ENCODE measurements at places on chromosomes 11 and 22.

DNA sequence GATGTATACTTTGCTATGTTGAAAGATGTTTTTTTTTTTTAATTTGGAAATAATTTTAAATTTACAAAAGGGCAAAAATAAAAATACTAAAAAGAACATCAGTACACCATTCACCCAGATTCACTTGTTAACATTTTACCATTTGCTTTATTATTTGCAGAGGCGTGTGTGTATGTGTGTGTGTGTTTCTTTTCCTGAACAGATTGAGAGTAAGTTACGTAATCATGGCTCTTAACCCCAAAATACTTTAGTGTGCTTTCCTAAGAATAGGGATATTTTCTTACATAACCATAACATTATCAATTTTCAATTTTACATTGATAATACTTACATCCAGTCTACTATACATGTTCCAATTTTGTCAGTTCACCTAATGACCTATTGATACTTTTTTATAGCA is 91.5 kb upstream of the HORMAD2 start:
- DNase-seq = no peak

- DNase-seq = no peak
These were observed 8.3 kb upstream of the DCHS1 start for GRCh38 chr11:6663794-6664469.

DNA sequence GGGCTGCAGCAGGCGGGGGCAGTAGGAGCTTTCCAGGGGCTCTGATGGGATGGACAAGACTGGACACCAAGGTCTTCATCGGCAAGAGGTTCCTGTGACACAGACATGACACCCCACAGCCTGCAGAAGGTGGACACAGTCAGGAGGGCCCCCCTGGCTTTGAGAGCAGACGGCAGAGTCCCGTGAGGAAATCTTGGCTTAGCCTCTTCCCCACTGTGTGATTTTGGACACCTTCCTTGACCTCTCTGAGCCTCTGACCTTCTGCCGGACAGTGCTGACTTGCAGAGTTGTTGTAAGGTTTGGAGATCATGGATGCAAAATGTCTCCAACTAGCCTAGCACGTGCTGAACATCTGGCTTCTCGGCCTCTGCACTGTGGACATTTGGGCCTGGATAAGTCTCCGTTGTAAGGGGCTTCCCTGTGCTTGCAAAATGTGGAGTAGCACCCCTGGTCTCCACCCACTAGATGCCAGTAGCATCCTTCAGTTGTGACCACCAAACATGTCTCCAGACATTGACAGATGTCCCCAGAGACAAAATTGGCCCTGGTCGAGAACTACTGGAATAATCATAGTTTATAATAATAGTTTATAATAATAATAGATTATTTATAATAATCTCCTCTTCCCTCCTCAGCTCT is 54.6 kb downstream of the MCM5 start:
- DNase-seq = no peak

- no peak for DNase-seq
These were observed 12.1 kb downstream of the DUSP18 start for GRCh38 chr22:30655532-30655931.

DNA sequence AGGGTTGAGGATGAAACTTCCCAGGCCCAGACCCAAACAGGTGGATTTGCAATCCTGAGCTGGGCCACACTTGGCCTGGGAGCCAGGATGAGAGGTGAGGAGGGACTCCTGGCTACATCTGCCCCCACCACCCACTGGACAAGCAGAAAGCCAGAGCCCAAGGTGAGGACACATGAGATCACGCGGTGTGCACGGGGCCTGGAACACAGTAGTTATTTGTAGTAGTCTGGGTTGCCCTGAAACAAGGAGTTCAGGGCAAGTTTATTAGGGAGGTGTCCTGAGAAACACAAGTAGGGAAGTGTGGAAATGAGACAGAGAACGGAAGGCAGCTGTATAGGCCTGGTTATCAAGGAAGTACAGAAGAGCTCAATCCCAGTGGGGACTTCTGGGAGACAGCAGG is 647 bp upstream of the SEC14L6 start:
- DNase-seq = no peak

DNA sequence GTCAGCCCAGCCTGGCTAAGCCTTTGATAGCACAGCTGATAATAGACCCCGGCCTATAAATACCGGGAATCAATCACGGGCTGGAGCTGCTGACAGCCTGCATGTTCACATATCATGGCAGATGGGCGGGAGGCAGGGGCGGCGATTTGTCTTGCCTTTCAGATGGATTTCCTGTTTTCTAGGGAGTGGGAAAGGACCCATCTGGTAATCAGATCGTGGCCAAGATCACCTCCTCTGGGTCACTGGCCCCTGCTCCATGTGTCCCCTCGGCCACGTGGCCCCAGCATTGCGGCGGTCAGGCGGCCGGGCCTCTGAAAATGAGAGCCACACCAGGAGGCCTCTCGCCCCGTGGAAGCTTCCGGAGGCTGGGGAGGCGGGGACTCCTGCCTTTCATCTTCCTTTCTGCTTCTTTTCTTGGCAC is 36.6 kb downstream of the SMIM38 start:
- no peak for DNase-seq

DNA sequence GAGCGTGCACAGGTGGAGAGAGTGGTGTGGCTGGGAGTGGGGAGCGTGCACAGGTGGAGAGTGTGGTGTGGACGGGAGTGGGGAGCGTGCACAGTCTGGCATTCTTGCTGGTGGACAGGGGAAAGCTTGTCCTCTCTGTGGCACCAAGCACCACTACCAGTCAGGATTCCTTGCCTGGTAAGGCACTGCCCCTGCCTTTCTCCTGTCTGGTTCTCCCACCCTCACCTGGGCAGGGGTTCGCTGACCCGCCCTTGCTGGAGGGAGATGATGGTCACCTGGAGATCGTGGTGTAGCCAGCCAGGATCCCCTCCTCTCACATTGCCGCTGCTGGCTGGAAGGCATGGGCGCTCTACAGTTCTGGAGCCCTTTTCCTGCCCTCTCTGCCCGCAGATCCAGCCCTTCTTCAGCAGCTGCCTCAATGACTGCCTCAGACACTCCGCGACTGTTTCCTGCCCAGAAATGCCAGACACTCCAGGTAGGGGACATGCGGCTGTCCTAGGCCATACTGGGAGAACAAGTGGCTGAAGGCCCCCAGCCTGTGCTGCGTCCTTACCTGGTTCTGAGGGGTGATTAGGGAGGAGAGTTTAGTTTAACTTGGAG is 16.7 kb downstream of the TMEM121B start:
- DNase-seq = no peak

DNA sequence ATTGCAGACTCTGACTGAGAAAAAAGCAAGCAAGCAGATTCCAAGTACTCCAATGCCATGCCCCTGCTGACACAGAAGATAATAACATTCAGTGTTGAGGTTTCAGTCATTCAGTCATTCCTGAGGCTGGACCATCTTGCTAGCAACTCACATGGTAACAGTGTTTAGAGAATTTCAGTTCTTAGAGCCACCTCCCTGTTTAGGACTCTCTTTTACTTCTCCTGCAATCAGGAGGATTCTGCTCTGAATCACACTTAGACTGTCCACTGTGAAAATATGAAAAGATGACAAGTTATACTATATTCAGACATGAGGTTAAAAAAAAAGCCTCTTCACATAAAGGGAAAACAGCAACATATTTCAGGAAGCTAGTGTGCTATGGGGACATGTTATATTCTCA is 183.9 kb upstream of the CTSC start:
- DNase-seq = no peak

DNA sequence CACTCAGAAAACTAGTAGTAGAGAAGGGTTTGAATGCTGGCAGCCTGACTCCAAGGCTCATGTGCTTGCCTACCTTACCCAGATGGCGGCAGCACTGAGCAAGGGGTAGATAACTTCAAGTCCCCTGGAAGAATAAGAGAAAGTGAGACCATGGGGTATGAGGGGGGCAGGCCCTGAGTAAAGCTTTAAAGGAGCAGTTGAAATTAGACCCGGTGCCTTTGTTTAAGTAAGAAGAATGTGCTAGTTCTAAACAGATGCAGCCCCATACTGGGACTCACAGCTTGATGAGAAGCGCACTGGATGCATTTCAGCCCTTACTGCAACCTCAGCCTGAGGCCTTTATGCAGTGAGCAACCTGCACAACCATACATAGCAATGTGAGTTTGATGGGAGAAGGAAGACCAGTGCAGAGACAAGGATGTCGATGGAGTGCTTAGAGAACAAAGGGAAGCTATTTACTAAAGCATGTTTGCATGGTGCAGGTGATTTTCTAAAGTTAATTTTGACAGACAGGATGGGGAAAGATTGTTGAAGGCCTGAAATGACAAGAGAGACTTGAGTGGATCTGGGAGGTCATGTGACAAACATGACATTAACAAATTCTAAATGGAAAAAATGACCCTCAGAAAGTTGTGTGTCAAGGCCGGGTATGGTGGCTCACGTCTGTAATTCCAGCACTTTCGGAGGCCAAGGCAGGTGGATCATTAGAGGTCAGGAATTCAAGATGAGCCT is 27.1 kb upstream of the TMA7B start:
- no peak for DNase-seq

- DNase-seq = no peak
These were observed 404.6 kb downstream of the OPCML start for GRCh38 chr11:133127741-133128140.

GRCh38 chr11:27703481-27703880 is 3.2 kb upstream of the BDNF start:
- no peak for DNase-seq

DNA sequence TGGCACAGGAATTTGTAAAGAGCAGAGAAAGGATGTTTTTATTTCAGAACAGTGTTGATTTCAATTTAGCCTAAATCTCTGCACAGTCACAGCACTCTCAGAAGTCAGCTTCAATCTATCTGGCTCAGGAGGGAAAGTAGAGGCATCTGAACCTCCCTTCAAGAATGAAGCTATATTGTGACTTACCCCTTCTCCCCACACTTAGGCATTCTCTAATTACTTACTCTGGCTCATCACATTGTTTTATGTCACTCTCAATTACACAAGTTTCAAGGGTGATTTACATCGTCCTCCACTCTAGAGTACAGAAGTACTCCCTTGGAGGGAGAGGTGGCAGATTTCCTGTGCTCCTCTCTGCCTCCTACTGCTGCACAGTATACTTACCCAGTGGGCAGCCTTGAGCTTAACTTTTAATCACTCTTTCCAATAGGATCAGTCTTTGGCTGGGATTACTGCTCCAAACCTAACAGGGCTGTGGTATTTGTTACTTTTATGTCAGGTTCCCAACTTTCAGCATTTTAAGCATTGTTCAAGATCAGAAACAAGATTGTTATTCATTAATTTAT is 211.4 kb downstream of the AASDHPPT start:
- no peak for DNase-seq

DNA sequence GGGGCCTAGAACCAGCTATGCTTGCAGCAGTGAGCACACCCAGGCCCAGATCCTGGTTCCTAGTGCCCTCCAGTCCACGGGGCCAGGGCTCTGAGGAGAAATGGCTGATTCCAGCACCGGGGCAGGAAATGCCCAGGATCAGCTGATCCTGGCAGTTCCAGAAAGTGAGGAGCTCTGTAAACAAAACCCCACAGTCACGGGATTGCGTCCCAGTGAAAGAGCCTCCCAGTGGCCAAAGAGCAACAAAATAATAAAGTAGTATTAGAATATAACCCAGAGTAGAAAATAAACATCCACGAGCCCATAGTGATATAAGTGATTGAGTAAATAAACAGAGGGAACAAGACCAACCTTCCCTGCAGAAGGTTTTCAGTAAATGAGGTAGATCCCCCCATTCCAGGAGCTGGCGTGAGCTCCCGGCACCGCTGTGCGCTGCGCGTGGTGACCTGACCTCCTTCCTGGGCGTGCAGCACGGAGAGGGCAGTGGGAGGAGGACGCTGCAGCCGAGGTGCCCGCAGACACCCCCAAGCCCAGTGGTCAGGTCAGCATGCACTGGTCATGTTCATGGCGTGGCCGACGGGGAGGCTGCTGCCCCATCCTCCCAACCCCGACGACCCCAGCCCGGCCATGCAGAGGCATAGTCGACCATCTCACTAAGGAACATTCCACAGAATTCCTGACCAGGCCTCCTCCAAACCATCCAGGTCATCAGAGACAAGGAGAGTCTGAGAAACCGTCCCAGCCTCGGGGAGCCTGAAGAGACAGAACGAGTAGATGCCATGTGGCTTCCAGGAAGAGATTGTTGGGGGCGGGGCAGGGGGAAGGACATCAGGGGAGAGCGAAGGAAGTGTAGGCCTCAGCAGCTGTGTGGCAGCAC is 19.8 kb downstream of the PTDSS2 start:
- no peak for DNase-seq

DNA sequence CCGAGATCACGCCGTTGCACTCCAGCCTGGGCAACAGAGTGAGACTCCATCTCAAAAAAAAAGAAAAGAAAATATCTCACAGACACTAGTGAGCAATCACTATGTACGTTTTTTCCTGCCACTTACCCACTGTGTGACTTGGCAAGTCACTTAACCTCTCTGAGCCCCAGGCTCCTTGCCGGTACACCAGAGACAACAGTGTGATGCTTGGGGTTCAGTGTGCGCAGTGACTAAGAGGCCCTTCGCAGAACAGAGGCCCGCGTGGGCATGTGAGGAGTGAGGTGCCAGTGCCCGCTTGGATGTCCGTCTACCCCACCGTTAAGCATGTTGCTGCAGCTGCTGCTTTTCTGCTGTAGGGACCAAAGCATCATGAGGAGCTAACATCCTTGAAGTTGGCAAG is 6.7 kb downstream of the OAF start:
- DNase-seq = no peak

DNA sequence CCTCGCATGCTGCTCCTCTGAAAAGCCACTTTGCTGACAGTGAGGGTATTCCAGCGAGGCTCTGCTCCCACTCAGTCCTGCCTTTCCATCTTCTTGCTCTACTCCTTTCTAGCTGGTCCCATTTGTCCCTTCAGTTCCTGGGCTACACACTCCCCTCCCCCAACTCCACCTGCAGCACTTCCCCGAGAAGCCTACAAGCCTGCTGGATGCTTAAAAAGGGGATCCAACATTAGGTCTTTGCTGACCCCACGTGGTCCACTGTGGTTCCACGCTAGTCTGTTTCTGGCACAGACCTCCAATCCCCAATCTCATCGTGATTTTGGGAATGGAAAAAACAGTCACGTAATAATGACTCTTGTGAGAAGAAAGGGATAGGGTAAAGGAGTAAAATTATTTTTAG is 121.6 kb upstream of the SNX19 start:
- DNase-seq = no peak

GRCh38 chr11:104394508-104394907 is 230.6 kb upstream of the PDGFD start:
- no peak for DNase-seq

GRCh38 chr11:71228961-71229360 is 23.4 kb downstream of the SHANK2 start:
- DNase-seq = no peak

DNA sequence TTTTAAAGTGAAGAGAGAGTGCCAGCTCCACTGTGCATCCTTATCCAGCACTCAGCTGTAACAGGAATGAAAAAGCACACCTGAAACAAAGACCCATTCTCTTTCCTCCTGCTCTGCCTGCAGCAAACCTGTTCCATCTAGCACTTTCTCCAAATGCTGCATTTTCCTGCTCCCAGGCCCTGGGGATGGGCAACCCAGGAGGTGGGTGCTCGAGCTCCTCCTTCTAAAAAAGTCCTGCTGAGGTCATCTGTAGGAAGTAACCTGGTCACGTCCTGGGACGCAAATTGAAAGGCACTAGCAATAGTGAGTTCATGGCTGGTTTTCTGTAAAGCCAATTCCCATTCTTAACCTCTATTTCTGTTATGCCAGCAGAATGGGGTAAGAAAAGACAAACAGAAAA is 173.7 kb downstream of the MAML2 start:
- no peak for DNase-seq

GRCh38 chr11:103877221-103877620 is 159.2 kb upstream of the DDI1 start:
- no peak for DNase-seq

GRCh38 chr11:12591706-12592105 is 82.5 kb upstream of the TEAD1 start:
- DNase-seq = no peak

GRCh38 chr22:37214731-37215030 is 2.4 kb upstream of the SSTR3 start:
- DNase-seq = no peak
